ENCODE measurements at places on chromosomes 5 and 9.
A peak's percentile ranks its signal among the peaks of the same experiment; 100 is the strongest.

DNA sequence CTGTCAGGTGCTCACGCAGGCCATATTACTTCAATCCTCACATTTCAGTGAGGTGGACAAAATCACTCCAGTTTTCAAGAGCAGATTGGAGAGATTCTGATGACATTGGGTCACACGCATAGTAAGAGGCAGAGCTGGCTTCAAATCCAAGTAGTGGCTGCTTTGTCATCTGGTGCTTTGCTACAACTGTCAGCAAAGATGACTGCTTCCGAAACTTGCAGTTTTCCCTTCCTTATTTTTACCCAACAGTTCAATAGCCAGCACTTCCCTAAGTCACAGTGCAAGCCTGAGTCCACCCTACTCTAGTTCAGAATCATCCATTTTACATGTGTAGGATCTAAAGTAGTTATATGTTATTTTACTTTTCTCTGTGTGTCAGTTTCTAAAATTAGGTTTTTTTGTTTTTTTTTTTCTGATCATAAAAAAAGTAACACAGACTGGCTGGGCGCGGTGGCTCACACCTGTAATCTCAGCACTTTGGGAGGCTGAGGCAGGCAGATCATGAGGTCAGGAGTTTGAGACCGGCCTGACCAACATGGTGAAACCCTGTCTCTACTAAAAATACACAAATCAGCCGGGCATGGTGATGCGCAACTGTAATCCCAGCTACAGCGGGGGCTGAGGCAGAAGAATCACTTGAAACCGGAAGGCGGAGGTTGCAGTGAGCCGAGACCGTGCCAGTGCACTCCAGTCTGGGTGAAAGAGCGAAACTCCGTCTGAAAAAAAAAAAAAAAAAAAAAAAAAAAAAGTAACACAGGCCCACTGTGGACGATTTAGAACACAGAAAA, 49.6 kb downstream of the ANKDD1B start:
- no peak for DNase-seq

GRCh38 chr5:56496581-56497063, 263.5 kb upstream of the ANKRD55 start:
- no peak for DNase-seq

GRCh38 chr9:134359493-134360179, 33.4 kb downstream of the RXRA start:
- no peak for DNase-seq

DNA sequence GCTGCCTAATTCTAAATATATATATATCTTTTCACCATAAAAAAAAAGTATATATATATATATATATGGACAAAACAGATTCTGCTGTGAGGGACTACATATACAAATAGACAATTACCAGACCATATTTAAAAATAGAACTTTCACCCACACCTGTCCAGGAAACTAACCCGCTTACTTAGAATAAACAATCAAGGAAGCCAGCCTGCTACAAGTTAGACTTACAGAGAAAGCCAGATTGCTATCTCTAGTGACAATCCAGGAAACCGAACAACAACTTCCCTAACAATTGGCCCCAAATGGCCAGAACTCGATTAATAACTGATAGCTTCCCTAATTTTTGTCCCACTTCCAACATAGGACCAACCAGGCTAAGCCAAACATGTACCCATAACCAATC, 5.9 kb downstream of the GLDC start:
- DNase-seq = no peak

GRCh38 chr5:56288873-56289601, 55.9 kb upstream of the ANKRD55 start:
- DNase-seq = peak; percentile 32

- no peak for DNase-seq
Measured at GRCh38 chr9:37295796-37296195, 126.7 kb upstream of the GRHPR start.

GRCh38 chr5:158287643-158288271, 428.8 kb upstream of the CLINT1 start:
- no peak for DNase-seq

DNA sequence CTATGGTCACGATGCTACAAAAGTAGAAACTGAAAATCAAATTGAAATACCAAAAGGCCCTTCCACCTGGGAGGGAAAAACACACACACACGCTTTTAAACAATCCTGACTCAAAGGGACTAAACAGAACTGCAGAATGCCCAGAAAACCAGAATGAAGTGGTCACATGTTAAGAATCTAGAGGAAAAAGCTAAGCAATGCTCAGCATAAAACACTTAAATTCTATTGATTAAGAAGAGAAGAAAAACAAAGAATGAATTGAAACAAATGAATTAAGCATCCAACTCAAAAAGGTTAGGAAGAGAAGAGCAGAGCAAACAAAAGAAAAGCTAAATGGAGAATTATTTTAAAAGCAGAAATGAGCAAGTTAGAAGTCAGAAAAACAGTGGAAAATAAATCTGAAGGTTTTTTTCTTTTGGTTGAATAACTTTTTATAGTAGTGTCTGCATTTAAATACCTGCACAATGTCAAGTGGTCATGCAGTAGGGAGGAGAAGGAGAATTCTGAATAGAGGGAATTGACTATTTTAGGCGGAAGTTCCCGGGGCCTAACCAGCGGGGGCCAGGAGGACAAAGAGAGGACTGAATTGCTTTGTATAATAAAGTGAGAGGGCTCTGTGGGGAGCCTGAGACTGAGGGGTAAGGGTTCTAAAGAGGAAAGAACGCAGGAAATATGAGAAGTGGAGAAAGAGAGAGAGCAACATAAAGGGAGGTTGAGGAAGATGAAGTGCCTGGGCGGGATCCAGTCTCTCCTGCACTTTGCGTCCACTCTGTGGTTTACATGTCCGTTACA, 146.8 kb downstream of the ATPSCKMT start:
- no peak for DNase-seq

- no peak for DNase-seq
Measured at GRCh38 chr5:72441094-72441723, 66.0 kb downstream of the ZNF366 start.

- no peak for DNase-seq
Measured at GRCh38 chr9:112629671-112630485, 88.0 kb downstream of the INIP start.

GRCh38 chr9:133687856-133688761, 50.0 kb downstream of the SARDH start:
- DNase-seq = no peak

- no peak for DNase-seq
Measured at GRCh38 chr5:81728301-81728700, 22.6 kb downstream of the SSBP2 start.

DNA sequence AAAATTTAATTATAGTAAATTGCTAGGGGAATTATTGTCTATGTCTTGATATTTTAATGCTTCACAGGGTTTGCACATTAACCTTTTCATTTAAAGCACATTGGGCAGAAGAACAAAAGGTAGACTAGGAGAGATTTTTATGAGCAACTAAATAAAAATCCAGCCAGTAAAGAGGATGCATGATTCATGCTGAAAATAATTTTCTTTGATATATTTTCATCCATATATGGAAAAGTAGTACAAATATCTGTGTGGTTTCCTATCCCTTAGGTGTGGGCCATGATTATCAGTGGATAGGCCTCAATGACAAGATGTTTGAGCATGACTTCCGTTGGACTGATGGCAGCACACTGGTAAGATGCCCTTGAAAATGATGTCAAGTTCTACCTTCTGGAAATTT, 83.1 kb downstream of the VCAN start:
- no peak for DNase-seq

GRCh38 chr5:114391321-114391720, 29.5 kb downstream of the KCNN2 start:
- peak; percentile 53 for DNase-seq

DNA sequence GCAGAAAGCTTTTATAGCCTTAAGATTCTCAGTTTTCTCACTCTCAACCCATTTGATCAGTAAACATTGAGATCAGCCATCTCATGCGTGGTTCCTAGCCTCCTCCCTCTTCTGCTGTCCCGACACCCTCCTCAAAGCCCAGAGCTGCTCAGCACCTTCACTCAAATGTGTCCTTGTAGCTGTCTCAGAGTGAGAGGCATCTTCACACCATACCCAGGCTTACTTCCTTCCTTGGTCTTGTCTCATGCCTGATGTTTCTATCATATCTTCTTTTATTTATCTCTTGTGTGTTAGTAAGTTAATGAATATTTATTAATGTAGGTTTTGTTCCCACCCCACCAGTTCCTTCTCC, 72.4 kb upstream of the SNX2 start:
- DNase-seq = no peak

GRCh38 chr9:15529566-15530324, 19.0 kb upstream of the PSIP1 start:
- no peak for DNase-seq

- no peak for DNase-seq
Measured at GRCh38 chr5:1948111-1948510, 65.4 kb upstream of the IRX4 start.

GRCh38 chr9:130858739-130859705, 24.0 kb downstream of the ABL1 start:
- DNase-seq = no peak

- peak; percentile 67 for DNase-seq
Measured at GRCh38 chr5:158406884-158407823, 548.2 kb upstream of the CLINT1 start.

GRCh38 chr5:11027660-11028059, 266.6 kb upstream of the DAP start:
- no peak for DNase-seq

DNA sequence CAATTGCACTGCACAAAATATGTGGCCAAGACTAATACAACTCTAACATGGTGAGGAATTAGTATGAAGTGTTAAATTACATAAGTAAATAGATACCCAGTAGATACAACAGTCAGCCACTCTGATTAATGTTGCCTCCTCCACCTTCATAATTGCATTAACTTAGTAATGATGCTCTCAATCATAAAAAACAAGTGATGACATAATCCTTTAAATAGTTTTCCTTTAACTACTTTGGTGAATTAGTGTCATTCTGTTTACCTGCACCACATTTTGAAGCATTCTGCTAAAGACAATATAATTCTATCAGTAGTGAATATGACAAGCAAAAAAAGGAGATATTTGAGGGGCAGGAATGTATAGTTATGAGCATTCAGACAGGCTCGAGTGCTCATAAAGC, 265.9 kb upstream of the SLC24A2 start:
- no peak for DNase-seq

- no peak for DNase-seq
Measured at GRCh38 chr5:83718936-83719495, 1.6 kb downstream of the HAPLN1 start.

GRCh38 chr5:14571901-14572300, 9.7 kb upstream of the OTULINL start:
- DNase-seq = no peak

- no peak for DNase-seq
Measured at GRCh38 chr9:131892902-131893500, 153.1 kb upstream of the RAPGEF1 start.

DNA sequence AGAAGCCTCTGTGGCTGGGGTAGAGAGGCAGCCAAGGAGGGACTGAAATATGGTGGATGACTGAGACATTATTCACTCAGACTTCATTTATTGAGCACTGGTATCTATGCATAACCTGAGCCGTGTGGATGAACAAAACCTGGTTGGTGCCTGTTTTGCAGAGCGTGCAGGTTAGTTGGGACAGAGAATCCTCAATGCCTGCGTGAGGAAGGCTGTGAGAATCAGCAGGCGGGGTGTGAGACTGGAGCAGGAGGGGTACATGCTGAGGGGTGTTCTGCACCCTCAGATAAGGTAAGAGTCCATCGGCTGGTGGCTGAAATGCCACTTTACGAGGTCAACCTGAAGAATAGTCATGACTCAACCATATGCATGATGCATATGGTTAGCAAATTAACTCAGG, 271.6 kb downstream of the MED10 start:
- DNase-seq = no peak

DNA sequence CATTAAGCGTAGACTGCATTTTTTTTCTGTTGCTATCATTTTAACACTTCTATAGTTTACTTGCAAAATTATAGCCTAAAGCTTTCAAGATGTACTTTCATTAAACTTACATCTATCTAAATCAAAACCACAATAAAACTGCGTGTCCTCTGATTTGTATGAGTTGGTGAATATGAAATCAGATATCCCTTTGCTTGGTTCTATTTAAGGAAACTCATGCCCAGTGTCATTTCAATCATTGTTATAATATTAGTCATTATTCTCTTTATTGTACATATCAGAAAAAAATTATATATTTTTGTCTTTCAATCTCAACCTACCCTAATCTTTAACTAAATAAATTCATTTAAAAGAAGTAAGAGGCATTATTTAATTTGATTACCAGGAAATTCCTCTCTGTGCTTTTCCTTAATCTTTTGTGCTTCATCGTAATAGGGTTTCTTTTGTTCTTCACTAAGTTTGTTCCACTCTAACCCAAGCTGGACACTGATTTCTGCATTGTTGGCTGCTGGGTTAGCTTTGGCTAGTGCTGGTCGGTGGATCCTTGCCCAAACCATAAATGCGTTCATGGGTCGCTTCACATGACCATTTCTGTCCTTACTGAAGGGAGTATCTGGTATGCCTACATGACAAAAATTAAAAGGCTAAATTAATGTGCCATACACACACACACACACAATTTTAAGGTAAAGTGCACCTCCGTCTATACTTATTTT, 3.8 kb downstream of the SOX30 start:
- DNase-seq = no peak

DNA sequence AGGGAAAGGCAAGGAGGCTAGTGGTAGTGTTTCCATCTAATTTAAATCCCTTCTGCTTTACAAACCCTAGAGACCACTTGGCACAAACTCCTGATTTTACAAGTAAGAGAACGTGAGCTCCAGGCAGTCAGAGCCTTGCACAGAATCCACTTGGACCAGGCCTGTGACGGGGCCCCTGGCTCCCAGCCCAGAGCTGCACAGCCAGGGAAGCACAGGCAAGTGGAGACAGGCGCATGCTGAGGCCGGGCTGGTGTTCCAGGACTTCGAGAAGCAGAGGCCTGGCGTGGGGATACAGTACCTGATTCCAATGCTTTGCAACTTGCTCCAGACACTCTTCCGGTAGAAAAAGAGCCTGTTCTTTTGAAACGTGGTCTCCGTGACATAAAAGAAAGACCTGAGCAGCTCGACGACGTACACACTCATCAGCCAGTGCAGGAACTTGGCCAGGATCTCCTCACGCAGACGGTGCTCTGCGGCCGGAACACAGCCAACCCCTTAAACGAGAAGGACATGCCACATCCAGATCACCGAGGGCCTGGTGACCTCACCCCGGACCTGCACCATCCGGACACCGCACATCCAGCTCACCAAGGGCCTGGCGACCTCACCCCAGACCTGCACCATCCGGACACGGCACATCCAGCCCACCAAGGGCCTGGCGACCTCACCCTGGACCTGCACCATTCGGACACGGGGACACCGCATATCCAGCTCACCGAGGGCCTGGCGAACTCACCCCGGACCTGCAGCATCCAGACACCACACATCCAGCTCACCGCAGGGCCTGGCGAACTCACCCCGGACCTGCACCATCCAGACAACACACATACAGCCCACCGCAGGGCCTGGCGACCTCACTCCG, 12.5 kb downstream of the TERT start:
- DNase-seq = no peak

Measured in NCI-H226 (cell line).